Stimulated activated CD4-positive, alpha-beta T cell treated with anti-CD3 and anti-CD28 coated beads, Interleukin-4, amount 100 ng/mL, for 1 hour (primary cell): ENCODE measurements at places on chromosomes 1 and 21.

DNA sequence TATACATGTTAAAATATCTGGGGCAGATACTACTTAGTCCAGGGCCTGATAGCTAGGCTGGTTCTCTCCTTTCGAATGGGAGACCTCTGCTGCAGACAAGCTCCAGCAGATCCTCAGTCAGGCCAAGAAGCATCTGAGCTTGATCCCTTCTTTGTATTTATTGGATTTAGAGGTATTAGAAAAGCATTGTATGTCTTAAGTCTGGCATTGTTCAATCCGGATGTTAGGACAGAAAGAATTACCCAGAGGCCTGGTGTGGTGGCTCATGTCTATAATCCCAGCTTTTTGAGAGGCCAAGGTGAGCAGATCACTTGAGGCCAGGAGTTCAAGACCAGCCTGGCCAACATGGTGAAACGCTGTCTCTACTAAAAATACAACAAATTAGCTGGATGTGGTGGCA, 21.2 kb upstream of the EYA3 start:
- no peak for DNase-seq

- DNase-seq, result no peak
These were observed 47.6 kb downstream of the IER5 start for GRCh38 chr1:181135815-181136737.

- DNase-seq, result no peak
These were observed 3.1 kb downstream of the VPS26C start for GRCh38 chr21:37263827-37264600.

DNA sequence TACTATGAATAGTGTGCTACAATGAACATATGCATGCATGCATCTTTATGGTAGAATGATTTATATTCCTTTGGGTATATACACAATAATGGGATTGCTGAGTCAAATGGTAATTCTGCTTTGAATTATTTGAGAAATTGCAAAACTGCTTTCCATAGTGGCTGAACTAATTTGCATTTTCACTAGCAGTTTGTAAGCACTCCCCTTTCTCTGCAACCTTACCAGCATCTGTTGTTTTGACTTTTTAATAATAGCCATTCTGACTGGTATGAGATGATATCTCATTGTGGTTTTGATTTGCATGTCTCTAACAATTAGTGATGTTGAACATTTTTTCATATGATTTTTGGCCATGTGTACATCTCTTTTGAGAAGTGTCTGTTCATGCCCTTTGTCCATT, 24.0 kb upstream of the DIRAS3 start:
- no peak for DNase-seq

GRCh38 chr21:18163956-18164355, 80.7 kb upstream of the CHODL start:
- DNase-seq, result no peak

DNA sequence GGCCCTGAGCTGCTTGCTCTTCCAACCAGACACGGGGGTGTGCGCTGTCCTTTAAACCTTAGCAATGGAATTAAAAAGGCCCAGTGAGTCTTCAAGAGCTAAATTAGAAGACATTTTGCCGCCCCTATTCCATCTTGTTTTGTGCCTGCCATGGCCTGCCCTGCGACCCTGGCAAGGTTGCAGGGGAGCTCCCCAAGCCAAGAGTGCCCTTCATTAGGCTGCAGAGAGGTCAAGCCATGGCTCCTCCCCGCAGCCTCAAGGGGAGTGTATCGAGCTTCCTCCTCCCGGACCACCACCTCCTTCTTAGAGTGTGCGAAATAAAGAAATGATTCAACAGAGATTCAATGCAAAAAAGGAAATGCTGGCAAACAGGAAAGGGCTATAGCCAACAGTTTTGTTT, 256.2 kb downstream of the DYRK1A start:
- DNase-seq, result no peak

- no peak for DNase-seq
These were observed 21.0 kb upstream of the PARP1 start for GRCh38 chr1:226428791-226429461.

- DNase-seq, result no peak
These were observed 560.1 kb downstream of the OMA1 start for GRCh38 chr1:57986432-57986831.

GRCh38 chr1:224683936-224684335, 67.8 kb downstream of the CNIH3 start:
- no peak for DNase-seq

GRCh38 chr1:17409391-17409811, 30.1 kb downstream of the RCC2 start:
- DNase-seq, result no peak

GRCh38 chr1:240672132-240672811, 60.3 kb upstream of the GREM2 start:
- DNase-seq, result no peak

DNA sequence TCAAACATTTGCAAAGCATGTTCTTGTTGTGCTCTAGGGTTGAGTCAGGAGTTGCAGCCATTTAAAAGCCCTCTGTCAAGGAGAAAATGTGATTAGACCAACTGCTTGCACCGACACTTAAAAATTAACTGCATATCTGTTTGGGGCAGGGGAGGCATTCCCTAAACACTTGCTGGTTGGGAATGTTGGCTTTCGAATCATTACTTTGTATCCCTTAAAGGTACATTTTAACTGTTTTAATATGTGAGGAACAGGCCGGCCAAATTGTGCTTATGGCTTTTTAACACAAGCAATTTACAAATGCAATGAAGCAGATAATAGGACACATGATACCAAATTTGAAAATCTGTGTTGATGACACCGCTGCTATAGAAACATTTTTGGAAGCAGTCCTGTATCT, 159.1 kb downstream of the LHX8 start:
- no peak for DNase-seq

GRCh38 chr1:178510155-178510554, 2.8 kb upstream of the TEX35 start:
- no peak for DNase-seq

DNA sequence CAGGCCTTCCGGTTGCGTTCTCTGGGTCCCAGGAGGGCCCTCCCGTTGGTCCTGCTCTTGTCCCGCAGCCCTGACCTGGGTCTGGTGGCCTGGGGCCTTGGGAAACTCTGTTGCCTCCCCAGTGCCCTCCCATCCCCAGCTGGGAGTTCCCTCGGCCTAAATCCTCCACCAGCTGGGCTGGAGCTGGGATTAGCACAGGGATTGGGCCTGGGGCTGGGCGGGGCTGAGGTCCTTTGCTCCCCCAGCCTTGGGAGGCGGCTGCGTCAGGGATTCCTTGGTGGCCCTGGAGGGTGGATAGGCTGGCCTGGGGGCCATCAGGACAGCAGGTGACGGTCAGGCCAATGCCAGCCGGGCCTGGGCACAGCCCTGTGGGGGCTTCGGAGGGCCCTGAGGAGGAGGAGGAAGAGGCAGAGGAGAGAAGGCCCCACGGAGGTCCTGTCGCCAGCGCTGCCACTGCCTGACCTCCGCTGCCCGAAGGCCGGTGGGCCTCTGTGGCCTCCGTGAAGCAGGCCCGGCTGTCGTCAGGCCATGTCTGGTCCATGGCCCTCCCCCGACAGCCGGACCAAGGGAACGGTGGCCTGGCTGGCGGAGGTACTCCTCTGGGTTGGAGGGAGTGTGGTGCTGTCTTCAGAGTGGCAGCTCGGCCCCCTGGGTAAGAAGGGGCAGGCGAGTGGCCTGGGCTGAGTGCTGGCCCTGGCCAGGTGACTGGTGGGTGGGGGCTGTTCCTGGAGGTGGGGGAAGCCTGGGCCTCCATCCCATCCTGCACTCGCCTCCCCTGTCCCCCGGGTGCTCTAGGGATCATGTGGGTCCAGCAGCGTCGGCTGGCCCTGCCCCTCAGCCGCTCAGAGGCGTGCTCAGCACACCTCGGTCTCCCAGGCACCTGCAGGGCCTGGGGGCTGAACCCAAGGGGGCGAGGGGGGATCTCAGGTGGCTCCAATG, at the start of gene PLCH2:
Gene PLCH2 (plus strand): TSS at position 229 of the 939 bp plus-strand sequence. CDS start 300 bp downstream, at position 529.
- DNase-seq, result no peak

DNA sequence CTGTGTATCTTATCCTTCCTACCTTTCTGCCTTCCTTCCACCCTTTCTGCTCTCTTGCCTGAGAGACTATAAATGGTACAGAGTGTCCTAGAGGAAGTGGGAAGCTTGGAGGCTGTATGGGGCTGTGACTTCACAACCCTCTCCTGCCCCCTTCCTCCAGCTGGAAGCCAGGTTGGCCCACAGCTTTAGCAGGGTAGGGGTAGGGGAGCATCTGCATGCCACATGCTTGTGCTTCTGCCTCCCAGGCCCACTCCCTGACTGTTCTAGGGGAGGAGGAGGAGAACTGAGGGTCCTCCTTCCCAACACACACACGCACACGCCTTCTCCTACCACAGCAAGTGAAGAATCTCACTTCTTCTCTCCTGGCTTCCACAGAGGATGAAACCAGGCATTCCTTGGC, 3.9 kb upstream of the SLC27A3 start:
- DNase-seq, result no peak
